ENCODE measurements at places on chromosomes 1 and 21. TPM values are rescaled to one million over a fixed set of nuclear protein-coding genes. Genes with fewer than 3 reads are reported as not detected.

DNA sequence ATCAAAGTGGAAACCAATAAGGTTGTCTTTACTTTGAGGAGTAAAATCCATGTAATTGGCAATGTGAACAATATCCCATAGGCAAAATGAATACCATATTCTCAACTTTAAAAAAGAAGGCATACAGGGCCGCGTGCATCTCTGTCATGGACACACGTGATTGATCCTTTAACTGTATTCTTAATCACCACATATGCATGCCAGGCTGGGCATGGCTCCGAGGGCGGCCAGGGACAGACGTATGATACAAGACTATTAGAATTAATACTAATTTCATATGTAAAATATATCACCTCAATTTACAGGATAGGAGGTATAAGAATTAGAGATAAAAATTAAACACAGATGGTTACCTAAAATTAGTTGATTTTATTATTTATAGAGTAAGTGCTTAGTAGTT, 11.2 kb downstream of the RGS21 start:
- H3K4me1 ChIP-seq, result no peaks in the 10 kb centered on the region
- no peaks in the 10 kb centered on the region for H3K27me3 ChIP-seq
- DNase-seq, result no peak
- H3K4me3 ChIP-seq, result no peak overlapping the region
- no peaks in the 10 kb centered on the region for H3K36me3 ChIP-seq
- H3K27ac ChIP-seq, result no peak overlapping the region

DNA sequence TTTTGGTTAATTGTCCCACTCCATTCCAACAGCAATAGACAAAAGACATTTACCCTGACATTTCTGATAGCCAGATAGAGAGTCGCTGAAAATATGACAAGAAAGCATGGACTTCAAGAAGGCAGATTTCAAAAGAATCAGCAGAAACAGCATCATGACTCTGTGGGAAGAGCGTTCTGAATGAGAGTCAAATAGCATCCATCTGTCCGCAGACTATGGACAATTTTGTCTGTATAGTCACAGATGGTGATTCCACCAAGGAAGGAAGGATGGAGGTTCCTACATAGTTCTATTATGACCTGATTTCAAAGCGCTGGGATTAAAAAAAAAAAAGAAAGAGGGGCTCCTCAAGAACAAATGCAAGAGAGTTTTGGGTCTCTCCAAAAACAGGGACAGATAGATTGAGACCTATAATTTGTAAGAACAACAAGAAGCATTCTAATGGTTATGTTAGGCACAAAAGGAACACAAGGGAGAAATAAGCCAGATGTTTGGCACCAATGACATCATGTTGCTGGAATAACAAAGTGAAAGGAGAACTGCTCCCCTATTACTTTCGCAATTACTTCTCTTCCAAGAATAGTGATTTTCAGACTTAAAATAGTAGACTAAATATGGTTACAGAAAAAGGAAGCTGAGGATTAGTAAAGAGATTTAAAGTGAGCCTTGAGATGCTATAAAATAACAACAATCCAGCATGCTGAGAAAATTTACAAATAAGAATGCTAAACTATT, 28.5 kb downstream of the NIBAN1 start:
- H3K27me3 ChIP-seq, result peaks cover 10% of the 10 kb centered on the region
- DNase-seq, result no peak
- H3K27ac ChIP-seq, result no peak overlapping the region

DNA sequence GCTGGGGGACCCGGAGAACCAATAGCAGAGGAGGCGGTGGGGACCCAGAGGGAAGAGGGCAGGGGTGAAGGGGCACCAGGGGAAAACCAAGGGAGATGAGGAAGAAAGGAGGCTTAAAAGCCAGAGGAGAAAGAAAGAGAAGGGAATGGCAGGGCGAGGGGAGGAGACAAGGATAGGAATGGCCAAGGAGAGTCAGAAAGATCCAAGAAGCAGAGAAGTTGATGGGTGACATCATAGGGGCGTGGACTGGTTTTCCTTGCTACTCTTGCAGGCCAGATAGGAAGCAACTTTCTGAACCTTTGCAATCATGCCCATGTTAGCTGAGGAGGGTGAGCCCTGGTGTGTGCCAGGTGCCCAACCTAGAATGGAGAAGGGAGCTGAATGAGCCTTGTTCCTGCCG, 5.4 kb downstream of the NPR1 start:
- no peak overlapping the region for H3K4me3 ChIP-seq
- H3K27ac ChIP-seq, result no peak overlapping the region
- H3K36me3 ChIP-seq, result no peaks in the 10 kb centered on the region
- no peak for DNase-seq

GRCh38 chr1:231706934-231707333, 80.3 kb downstream of the DISC1 start:
- no peaks in the 10 kb centered on the region for H3K27me3 ChIP-seq
- H3K36me3 ChIP-seq, result peaks cover 17% of the 10 kb centered on the region
- H3K4me3 ChIP-seq, result no peak overlapping the region
- H3K4me1 ChIP-seq, result no peaks in the 10 kb centered on the region
- no peak overlapping the region for H3K27ac ChIP-seq

TNFRSF1B gene
- 75.7 TPM for total RNA-seq

PLA2G2C gene
- 0.95 TPM for total RNA-seq

MRPL39 gene
- total RNA-seq, result 75.8 TPM

SMG5 gene
- 77.1 TPM for total RNA-seq
